ENCODE measurements at places on chromosomes 16 and 17.

DNA sequence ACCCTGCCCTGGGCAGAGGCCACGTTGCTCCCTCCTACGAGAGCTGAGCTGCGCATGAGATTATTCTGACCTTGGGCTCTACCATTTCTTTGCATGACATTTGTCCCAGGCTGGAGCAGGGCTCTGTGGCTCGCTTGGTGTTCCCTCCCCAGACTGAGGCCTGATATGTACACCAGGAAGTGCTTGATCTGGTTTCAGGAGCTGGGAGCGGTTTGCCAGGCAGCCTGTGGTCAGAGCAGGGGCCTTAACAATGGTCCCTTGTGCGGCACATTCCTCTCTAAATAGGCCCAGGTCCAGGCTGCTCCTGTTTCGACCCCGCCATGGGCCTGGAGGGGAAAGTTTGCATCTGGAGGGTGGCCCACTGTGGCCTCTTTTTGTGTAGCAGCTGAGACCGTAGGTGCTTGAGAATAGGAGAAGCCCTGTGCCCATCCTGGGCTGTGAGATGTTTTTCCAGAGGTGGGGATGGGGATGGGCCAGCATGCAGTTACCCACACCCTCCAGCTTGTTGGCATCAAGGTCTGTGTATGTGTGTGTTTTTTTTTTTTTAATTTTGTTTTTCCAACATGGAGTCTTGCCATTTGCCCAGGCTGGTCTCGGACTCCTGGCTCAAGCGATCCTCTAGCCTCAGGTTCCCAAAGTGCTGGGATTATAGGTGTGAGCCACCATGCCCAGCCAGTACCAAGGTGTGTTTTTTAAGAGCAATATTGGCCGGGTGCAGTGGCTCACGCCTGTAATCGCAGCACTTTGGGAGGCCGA lies 253.9 kb downstream of the SEC14L1 start:
- no peak for DNase-seq

DNA sequence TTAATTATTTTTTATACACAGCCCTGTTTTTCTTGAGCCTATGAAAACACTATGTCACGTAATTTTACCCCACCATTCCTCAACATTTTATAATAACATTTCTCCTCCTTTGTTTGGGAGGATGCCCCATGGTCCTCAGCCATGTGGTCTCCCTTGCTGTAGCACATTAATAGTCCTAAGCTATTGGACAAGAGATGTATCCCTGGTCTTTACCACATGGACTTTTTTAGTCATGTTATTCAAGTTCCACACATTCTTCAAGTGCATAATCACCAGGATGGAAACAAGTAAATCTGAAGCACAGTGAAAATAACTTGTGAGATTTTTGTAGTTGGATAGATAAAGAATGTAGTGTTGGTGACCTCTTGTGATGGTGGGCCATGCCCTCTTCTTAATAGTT lies 2.0 kb upstream of the KRTAP2-3 start:
- DNase-seq: no peak

DNA sequence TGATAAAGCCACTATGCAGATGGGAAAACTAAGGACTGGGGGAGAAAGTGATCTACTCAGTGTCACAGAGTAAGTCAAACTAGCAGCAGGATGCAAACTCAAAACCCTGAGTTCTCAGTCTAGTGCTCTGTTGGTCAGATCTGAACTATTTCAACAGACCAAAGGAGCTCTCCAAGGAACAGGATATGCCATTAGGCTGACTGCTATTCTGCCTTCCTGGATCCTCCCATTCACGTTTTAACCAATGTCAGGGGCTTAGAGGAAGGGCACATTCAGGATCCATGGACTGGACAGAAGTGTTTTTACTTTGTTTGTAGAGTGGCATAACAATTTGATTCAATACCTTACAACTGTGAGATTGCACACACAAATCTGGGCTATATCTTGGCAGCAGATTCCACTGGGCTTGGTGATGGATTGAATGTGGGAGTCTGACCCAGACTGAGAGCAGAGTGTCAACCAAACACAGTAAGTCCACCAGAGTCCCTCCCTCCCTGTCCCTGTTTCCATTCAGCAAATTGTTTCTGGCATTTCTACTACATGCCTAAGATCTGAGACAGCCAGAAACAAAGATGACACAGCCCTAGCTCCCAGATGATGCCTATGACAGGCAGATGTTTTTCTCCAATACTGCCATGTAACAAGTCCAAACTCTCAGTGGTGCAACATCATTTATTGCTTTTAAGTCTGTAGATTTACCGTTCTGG lies 337.8 kb upstream of the CDH5 start:
- no peak for DNase-seq

DNA sequence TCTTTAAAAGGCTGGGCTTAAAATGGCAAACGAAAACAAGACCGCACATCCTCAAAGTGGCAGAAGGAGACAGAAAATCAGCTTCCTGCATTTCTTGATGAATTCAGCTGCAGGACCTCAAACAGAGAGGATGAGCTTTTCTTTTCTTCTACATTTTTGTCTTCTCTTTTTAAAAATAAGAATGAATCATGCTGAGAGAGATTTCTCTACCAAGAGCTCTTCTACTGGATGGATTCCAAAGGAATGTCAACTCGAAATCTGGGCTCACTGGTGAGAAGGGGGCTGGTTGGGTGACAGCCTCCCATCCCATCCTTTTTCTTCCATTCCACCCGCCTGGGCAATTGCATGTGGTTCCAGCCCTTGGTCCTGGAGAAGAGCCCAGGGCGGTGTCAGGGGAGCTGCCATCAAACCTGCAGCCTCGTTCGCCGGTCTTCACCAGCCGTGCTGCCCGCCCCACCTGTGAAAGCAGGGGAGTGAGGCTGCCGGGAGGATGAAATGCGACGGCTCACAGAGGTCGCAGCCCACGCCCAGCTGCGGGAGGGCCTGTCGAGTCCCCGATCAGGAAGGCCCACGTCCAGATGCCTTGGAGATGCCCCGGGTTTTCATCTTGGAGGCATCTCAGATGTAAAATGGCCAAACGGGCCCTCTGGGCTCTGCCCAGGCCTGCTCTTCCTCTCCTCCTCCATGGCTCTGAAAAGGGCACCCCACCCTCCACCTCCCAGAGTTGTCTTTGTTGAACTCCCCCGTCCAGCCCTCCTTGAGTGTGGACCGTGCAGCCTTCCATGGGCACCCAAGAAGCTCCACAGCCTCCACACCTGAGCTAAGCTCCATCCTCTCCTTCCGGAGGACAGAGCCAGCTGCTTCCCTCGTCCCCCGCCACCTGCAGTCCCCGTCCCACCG lies 121.9 kb downstream of the FOXL1 start:
- DNase-seq: no peak

DNA sequence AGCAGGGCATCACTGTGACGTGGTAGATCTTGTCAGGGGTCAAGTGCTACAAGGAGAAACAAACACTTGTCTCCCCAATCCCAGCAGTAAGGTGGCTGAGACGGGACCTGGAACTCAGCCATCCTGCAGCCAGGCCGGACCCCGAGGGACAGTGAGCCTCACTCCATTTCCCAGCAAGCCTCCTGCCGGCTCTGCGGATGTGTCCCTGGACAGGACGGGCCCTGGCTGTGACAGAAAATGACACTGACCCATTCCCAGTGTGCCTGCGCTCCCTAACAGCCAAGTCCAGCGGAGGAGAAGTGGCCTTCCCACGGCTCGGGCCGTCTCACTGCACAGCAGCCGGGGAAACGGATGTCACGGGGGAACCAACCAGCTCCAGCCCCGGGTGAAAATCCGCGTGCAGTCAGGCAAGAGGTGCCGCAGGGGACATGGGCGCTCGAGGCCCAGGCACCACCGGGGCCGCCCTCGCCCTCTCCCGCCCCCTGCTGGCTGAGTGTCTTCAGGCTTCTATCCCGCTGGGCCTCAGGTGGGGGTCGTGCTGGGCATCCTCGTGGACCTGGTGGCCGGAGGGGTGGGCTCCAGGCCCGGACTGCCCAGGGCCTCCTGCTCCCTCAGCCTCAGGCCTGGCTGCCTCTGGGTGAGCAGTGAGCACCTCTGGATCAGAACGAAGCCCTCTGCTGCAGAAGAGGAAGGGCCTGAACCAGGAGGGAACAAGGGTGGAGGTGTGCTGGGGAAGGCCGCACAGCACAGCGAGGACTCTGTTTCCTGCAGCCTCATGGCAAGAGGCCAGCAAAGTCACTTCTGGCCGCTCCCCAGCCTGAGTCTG lies 6.7 kb downstream of the HAGHL start:
- DNase-seq: no peak
